ENCODE measurements at places on chromosomes 2 and 18.

DNA sequence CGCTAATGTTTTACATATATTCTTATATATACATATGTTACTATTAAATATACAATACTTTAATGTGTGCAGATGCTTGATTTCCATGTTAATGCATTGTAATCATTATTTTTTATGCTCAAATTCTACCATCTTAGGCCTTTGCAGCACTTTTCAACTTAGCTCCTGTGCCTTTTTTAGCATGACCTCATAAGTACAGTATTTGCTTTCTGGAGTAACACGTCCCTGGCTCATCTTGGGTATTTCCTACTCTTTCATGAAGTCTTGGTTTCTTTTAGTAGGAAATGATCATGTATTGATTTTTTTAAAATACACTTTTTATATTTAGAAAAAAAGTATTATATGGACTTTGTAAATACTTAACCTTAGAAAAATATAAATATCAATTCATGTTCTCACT lies 36.5 kb downstream of the CAB39 start:
- no peak for DNase-seq

DNA sequence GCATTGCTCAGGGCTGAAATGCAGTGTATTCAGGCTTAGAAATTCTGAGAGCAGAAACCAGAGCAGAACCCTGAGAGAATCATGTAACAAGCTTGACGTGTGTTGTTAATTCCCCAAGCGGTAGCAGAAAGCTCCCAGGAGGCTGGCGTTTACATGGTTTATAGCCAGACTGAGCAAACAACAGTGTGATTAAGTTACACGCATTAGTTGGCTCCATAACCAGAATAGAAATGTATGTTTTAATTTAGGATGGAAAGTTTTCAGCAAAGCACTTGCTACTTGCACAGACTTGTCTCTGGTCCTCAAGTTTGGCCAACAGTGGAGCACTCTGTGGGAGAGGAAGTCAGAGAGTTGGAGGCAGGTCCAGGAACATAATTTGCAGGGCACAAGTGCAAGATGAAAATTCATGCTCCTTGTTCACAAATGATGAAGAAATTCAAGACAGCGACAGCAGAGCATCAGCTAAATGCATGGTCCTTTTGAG lies 69.3 kb downstream of the MAPK4 start:
- DNase-seq = peak; percentile 38

DNA sequence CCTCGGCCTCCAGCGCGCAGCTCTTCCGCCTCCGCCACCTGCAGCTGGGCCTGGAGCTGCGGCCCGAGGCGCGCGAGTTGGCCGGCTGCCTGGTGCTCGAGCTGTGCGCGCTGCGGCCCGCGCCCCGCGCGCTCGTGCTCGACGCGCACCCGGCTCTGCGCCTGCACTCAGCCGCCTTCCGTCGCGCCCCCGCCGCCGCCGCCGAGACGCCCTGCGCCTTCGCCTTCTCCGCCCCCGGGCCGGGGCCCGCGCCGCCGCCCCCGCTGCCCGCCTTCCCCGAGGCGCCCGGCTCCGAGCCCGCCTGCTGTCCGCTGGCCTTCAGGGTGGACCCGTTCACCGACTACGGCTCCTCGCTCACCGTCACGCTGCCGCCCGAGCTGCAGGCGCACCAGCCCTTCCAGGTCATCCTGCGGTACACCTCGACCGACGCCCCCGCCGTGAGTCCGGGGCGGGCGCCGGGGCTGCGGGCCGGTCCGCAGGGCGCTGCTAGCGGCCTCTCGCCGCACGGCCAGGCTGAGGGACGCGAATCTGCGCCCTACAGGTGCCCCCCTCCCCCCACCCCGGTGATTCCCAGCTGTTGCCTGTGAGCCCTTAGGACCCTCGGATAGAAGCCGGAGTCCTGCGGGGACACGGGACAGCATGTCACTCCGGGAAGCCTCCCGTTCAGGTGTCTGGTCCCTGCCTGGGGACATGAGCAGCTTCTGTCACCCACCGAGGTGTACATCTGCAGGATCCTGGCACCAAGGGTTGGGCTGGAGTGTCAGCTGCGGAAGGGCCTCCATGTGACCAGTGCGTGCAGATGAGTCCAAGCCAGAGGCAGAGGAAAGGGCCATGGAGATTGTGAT lies 616 bp downstream of the RNPEPL1 start:
- DNase-seq = peak; percentile 74

GRCh38 chr2:195304310-195304709 lies 352.7 kb upstream of the SLC39A10 start:
- DNase-seq = no peak
